ENCODE measurements at places on chromosomes 1 and 21.

GRCh38 chr1:18703041-18703621, 72.5 kb downstream of the PAX7 start:
- DNase-seq, result no peak

GRCh38 chr1:230725256-230726012, 11.5 kb upstream of the AGT start:
- no peak for DNase-seq

DNA sequence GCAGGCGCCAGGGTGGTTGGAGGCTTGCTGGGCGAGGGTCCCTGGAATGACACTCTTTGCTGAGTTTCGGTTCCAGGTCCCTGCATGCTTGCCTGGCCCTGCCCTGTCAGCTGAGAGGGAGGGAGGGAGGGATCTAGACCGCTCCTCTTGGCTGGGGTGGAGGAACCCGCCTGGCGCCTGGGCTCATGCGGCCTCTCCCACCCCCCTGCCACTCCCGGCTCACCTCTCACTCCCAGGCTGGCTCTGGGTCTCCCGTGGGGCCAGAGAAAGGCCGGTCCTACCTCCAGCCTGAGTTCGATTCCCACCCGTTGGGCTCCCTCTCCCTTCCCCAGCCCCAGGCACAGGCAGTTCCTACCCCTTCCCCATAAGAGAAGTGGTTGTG, 19.0 kb upstream of the IFNLR1 start:
- no peak for DNase-seq

- DNase-seq, result no peak
Observed at GRCh38 chr1:19309123-19309813, 2.7 kb downstream of the AKR7A2 start.

GRCh38 chr1:43835082-43836021, 98.2 kb upstream of the ARTN start:
- DNase-seq, result peak; percentile 85

- no peak for DNase-seq
Observed at GRCh38 chr1:229507502-229507901, 639 bp downstream of the NUP133 start.

GRCh38 chr1:246784621-246785493, 60.6 kb downstream of the SCCPDH start:
- no peak for DNase-seq

DNA sequence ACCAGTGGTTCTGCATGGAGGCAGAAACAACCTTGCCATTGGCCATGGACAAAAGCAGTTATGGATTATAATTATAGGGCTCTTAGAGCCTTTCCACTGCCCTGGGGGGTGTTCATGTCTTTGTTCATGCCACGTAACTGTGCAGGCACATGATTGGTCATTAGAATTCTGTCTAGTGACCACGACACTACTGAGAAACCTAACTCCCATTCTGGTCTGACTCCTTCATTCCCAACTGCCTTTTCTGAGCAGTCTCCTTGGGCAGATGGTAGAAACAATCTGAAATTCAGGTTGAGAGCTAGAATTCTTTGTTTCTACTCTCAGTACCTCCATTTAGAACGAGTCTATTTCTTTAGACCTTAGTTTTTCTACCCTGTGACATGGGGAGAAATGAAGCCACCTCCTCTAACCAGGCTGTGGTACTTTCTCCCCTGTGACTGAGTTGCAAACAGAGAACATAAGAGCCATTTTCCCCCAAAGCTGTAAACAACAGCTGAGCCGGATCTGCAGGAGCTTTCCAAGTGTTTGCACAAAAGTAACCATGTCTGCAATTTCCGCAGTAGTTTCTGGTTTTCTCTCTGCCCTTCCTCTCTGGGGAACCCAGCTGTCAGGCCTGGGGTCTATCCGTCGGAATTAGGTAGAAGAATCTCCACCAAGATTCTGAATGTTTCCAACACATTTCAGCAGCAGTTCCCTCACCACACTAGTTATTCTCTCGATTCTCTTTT, 37.7 kb upstream of the IPO9 start:
- DNase-seq, result no peak

- peak; percentile 57 for DNase-seq
Observed at GRCh38 chr1:48530727-48531351, 58.8 kb upstream of the SPATA6 start.

DNA sequence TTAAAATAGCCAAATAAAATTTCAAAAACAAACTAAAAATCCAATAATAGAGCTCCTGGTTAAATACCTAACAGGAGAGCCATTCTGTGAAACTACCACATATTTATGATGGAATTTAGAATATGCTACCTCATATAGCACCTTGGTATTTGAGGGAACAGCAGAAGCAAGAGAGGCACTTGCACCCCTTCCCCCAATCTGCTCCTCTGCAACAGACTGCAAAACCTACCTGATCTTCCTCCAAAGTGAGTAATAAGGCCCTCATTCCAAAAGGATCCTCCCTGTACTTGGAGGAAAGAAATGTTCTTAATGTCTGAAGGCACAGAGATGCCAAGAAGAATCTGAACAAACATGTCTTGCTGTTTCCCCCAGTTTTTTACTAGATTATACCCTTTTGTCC, 28.1 kb upstream of the RNPC3 start:
- DNase-seq, result no peak

GRCh38 chr1:108063703-108064102, 98.7 kb upstream of the VAV3 start:
- DNase-seq, result peak; percentile 82

- no peak for DNase-seq
Observed at GRCh38 chr1:151841141-151841540, 1.5 kb upstream of the C2CD4D start.

DNA sequence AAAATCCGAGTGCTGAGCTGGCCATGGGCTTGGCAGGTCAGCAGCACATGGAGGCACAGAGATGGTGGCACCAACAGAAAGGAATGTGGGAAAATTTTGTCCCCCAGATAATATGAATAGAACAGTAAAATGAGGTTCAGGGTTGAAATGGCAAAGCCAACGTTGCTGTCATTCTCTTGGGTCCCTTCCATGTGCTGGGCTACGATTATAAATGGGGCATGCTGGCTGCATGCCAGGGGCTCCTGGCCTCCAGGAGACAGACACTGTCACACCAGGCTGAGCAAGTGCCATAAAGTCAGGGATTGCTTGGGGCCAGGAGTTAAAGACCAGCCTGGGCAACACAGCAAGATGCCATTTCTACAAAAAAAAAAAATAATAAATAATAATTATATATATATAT, 77.1 kb downstream of the TOMM20 start:
- DNase-seq, result no peak

- peak; percentile 60 for DNase-seq
Observed at GRCh38 chr21:27802816-27803475, 836.1 kb upstream of the ADAMTS5 start.

GRCh38 chr1:169733924-169734323, at the start of gene SELE:
TSS of gene SELE (minus strand) at chr1:169734079. CDS start at chr1:169733612, 467 bp downstream.
- no peak for DNase-seq

GRCh38 chr1:228968891-228969606, 233.8 kb downstream of the RHOU start:
- DNase-seq, result no peak

- DNase-seq, result no peak
Observed at GRCh38 chr1:10835421-10835820, 39.0 kb upstream of the CASZ1 start.

DNA sequence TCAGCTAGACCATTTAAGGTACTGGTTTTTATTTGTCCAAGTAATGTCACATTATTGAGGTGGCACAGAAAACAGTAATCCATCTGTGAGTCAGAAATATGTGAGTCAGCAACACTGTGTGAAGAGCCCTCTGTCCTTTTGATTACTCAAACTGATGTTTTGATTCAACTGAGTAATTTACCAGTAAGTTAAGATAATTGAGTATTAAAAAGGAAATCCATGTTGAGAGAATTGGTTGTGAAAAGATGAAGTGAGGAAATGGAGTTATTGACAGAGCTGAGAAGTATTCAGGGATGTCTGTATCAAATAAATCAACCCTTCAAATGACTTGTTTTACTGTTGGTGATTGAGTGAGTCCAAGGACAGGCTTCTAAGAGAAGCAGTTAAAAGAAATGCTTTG, 302.7 kb upstream of the SGIP1 start:
- no peak for DNase-seq

DNA sequence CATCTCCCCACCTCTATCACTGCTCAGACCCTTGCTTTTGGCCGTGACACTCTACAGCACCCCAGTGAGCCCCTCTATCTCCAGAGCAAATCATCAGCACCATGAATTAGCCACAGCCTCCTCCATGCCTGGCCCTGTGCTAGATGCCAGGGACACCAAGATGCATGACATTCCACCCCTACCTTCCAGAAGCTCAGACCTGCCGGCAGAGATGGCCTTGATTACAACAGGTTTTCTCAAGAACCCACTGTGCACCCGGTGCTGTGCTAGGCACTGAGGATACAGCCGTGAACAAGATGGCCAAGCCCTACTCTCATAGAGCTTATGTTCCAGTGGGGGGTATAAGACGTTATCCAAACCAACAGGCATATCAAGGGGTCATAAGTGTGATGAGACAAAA, 30.6 kb downstream of the CDK18 start:
- no peak for DNase-seq

- DNase-seq, result no peak
Observed at GRCh38 chr1:77716065-77716464, 33.6 kb upstream of the ZZZ3 start.

DNA sequence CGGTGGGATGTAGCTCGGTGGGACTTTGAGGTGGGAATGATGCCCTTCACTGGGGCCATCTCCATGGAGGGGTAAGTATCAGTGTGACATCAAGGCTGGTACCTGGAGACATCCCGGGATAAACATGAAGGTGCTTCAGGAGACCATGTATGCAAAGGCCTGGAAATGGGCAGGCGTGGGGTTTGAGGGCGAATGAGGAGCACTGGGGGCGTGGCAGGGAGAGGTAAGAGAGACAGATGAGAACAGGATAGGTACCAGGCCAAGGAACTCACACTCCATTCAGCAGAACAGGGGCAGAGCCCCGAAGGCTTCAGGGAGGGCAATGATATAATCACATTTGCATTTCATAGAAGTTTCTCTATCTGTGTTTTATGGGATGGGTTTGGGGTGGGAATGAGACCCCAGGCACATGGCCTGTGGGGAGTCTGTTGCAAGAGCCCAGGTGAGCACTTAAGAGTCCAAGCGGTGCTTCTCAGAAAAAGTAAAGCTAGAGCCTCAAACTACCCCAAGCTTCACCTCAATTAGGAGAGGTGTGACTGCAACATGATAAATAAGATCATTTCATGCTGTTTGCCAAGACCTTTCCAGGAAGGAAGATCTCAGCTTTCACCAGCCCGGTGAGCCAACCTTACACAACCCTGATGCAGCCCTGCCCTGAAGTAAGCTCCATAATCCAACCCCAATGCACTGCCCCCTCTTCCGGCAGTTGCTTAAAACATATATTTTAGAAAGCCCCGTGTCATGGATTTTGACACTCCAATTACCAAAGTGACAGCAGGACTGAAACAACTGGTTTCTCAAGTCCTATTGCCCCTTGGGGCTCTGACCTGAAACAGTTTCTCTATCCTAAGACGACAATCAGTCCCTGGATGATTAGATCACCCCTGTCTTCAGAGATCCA, 7.4 kb downstream of the S100A9 start:
- DNase-seq, result no peak

GRCh38 chr1:231628207-231628876, 1.8 kb downstream of the DISC1 start:
- no peak for DNase-seq

DNA sequence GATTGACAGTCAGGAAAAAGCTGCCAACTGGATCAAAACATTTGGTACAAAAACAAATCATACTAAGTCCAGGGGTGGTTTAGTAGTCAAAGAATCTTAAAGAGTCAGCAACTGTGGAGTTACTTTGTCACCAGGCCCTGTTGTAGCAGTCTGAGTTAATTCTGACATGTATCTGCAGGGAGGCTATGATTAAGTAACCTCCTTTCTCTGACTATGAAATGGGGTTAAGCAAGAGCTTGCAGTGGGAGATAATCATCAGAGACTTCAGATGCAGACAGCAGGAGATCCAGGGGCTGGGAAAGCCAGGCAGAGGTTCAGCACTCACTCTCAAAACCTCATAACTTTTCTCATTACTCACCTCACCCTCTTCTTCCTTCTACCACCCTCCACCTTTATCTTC, 99.2 kb upstream of the BTG3 start:
- DNase-seq, result no peak
